Activated CD8-positive, alpha-beta memory T cell treated with anti-CD3 and anti-CD28 coated beads for 4 hours (primary cell): ENCODE measurements at places on chromosomes 3 and 15.

- no peak for DNase-seq
Measured at GRCh38 chr3:41710646-41711388, 251.1 kb downstream of the ULK4 start.

DNA sequence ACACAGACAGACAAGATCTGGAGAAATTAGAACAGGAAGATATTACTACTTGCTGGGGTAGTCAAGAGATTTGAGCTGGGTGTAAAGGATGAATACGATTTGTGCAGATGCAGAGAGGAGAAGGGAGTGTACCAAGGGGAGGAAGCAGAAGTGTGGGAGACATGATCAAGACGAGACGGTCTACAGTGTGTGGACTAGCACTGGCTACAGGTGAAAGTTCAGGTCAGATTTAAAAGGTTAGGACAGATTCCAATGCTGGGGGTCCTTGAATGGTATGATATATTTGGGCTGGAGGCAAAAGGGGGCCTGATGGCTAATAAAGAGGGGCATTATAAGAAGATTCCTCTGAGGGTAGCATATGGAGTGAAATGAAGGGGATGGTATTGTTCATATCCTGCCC, 12.1 kb downstream of the LDHAL6B start:
- DNase-seq = no peak

DNA sequence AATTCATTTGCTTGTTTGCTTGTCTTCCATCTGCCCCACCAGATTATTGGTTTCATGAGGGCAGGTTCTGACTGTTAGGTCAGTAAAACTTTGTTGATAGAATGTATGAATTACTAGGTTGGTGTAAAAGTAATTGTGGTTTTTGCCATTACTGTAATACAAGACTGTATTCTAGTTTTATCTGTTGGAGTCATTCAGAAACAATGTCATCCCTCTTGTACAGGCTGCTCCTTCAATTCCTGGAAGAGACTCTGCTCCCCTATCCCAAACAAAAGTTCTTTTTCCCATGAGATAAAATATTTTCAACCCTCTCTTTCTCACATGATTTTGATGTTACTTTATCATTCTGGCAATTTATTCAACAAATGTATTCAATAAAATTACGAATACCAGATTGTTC, 115.0 kb downstream of the CHST2 start:
- no peak for DNase-seq

- DNase-seq = no peak
Measured at GRCh38 chr15:85950101-85950500, 129.6 kb upstream of the AGBL1 start.

GRCh38 chr15:57479005-57479404, 102.7 kb downstream of the CGNL1 start:
- DNase-seq = no peak

DNA sequence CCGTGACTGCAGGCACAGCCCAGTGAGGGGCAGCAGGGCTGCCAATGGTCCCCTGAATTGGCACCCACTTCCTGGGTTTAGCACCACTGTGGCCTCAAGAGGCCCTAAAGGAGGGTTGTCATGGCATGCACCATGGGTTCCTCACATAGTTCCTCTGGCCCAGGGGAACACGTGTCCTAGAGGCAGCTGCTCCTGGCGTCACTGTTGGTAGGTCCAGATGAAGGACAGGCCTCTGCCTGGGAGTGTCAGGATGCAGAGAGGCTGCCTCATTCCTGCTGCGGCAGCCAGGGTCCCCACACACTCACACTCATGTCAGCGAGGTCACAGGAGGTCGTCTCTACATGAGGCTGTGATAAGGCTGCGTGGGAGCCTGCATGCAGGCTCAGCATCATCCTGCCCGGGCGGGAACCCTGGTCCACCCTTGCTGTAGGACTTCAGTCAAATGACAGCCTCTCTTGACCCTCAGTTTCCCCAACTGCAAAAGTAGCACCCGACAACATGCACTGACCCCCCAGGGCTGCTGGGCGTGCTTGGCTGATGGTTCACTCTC, 26.1 kb upstream of the SFMBT1 start:
- DNase-seq = no peak

- no peak for DNase-seq
Measured at GRCh38 chr3:136595913-136596697, 156.1 kb downstream of the STAG1 start.

DNA sequence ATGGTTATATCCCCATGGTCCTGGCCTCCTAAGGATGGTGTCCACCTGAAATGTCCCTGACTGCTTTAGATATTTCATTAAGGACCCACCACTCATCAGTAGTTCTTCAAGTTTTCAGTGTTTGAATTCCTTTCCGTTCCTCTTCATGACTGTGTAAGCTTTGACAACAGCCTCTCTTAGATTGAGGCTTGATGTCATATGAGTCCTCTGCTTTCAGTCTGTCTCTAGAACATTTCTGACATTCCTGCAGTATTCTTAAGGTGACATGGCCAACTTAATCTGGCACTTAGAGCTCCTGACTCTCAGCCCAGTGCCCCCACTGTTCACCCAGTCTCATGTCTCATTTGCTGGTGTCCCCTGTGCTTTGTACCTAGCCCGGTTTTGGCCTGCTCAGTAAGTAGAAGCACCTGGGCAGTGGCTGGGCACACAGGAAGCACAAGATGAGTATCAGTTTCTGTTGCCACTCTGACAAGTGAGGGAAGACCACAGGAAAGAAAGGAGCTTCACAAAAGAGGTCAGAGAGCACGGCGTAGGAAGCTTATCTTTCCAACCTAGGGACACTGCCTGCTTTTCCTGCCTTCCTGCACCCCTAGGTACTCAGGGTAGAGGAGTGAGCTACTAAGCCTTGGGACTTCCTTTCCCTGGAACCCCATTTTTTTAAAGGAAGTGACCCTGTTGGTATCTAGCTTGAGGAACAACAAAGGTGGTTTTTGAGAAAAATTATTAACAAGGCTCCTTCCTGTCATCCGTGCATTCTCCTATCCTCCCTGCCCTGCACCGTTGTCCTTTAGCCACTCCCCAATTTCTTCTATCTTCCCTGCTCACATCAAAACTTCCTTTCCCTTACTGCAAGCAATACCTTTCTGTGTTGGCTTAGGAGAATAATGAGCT, 103.1 kb downstream of the KLHL25 start:
- no peak for DNase-seq

GRCh38 chr3:54197509-54197908, 75.2 kb downstream of the CACNA2D3 start:
- DNase-seq = no peak

DNA sequence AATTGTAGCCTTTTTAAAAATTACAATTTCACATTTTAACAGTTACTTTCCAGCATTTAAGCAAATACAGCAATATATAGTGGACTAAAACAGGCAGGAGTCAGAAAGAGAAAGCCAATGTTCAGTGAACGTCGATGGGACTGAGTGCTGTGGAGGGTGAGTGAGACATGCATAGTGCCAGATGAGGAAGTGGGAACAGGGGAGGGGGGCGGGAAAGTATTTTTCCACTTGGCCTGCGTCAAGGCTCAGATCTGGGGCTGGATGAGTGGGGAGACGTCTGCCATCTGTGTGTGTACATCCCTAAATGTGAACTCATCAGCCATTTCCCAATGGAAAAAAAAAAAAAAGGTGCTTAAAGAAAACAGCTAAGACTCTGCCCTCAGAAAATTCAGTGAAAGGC, 19.2 kb upstream of the RAD18 start:
- DNase-seq = no peak

GRCh38 chr15:101083336-101084045, 164.3 kb downstream of the LRRK1 start:
- DNase-seq = no peak

DNA sequence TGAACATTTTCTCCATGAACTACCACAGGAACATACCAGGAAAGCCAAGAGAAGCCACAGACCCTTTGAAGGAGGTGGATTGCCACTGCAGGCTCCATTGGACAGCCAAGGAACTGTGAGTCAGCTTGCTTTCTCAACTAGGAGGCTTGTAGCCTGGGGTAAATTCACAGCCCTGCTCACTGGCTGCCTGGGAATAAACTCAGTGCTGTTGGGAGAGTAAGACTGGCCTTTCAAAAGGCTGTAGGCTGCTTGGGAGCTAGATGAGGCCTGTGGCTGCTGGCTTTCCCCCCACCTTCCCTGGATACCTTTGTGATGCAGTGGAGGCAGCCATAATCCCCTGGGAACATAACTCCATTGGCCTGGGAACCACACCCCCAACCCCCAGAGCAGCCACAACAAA, 223.5 kb upstream of the RBMS3 start:
- no peak for DNase-seq

DNA sequence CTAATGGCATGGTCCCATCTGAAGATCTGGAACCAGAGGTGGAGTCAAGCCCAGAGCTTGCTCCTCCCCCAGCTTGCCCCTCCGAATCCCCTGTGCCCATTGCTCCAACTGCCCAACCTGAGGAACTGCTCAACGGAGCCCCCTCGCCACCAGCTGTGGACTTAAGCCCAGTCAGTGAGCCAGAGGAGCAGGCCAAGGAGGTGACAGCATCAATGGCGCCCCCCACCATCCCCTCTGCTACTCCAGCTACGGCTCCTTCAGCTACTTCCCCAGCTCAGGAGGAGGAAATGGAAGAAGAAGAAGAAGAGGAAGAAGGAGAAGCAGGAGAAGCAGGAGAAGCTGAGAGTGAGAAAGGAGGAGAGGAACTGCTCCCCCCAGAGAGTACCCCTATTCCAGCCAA, 7.3 kb downstream of the EIF4G1 start:
- DNase-seq = no peak

GRCh38 chr3:65381496-65382010, 657.2 kb downstream of the MAGI1 start:
- no peak for DNase-seq

DNA sequence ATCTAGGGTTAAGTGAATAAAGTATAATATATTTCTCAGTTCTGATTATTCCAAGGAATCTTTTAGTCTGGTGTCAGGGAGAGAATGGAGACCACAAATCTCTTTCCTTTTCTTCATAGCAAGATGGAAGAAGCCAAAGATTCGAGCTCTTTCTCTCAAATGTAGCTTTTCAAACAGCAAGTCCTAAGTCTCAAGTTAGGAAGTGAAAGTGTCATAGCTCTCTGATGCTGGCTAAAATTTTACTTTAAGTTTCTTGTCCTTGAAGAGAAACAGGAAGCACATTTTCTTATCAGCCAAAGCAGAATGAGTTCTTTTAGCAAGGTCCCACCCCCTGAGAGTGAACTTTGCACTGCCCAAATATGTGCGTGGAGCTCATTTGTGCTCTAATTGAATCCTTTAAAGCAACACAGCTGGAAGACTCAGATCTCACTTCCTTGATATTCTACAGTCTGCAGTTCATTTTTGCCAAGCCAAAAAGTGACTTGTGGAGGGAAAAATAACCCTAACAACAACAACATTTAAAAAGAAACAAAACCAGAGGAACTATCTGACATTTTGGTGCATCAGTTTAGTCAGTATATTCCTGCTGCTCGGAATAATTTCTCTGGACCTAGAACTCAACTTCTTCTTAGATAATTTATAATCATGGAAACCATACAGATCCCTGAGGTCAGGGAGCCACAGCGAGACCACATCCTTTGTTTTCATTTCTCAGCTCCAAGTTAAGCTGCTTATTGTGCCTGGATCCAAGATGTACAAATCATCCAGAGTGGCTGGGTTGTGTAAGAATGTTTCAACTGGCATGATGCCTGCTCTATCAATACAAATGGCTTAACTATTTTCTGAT, 238.7 kb upstream of the P2RY1 start:
- no peak for DNase-seq

DNA sequence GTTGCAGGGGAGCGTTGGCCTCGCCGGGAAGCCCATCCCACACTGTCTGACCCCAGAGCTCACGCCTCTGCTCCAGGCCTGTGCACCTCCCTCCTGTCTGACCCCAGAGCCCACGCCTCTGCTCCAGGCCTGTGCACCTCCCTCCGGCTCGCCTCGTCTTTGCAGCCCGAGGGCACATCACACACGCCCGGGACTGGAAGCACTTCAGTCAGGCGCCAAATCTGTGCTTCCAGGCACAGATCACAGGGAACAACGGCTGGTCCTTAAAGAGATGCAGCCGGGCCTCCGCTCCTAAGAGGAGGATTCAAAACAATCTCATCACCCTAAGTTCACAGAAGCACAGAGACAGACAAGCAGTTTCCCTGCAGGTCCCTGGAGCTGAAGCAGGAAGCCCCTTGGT, 103.0 kb upstream of the RPL32 start:
- no peak for DNase-seq

- peak; percentile 92 for DNase-seq
Measured at GRCh38 chr15:100596792-100597191, 5.2 kb downstream of the LINS1 start.
